ENCODE measurements at places on chromosomes 16 and 17. TPM values are rescaled to one million over a fixed set of nuclear protein-coding genes. Genes with fewer than 3 reads are reported as not detected.

ARL17B gene
- total RNA-seq: 4.5 TPM

KRT24 gene
- not detected for total RNA-seq

PYY gene
- total RNA-seq: not detected

GALR2 gene
- total RNA-seq: not detected

MEIOC gene
- total RNA-seq: under 0.01 TPM

MNT gene
- 1.4 TPM for total RNA-seq

TBC1D3H gene
- not detected for total RNA-seq

TNFRSF17 gene
- not detected for total RNA-seq
